ENCODE measurements at places on chromosomes 2 and 18. TPM values are rescaled to one million over a fixed set of nuclear protein-coding genes. Genes with fewer than 3 reads are reported as not detected.

PRSS56 gene
- total RNA-seq = not detected

GLI2 gene
- 2.7 TPM for total RNA-seq

SNED1 gene
- 3.7 TPM for total RNA-seq

CLIP4 gene
- total RNA-seq = 85.3 TPM

SCYGR4 gene
- not detected for total RNA-seq

CRYBA2 gene
- total RNA-seq = not detected

OSR1 gene
- total RNA-seq = 1.8 TPM

CPLX4 gene
- not detected for total RNA-seq

KCNG2 gene
- not detected for total RNA-seq

C2orf80 gene
- total RNA-seq = not detected

SATB2 gene
- total RNA-seq = 0.87 TPM
